ENCODE measurements at places on chromosomes 16 and 17.
A peak's percentile ranks its signal among the peaks of the same experiment; 100 is the strongest.

- DNase-seq: no peak
Measured at GRCh38 chr16:85543536-85543935, 69.6 kb upstream of the GSE1 start.

GRCh38 chr17:29390851-29391631 lies 878 bp downstream of the TAOK1 start:
- no peak for DNase-seq

- DNase-seq: no peak
Measured at GRCh38 chr17:20010099-20010863, 1.1 kb downstream of the SPECC1 start.

- no peak for DNase-seq
Measured at GRCh38 chr17:66185862-66186261, 6.1 kb downstream of the CEP112 start.

GRCh38 chr16:87965417-87965816 lies 14.2 kb downstream of the BANP start:
- no peak for DNase-seq

DNA sequence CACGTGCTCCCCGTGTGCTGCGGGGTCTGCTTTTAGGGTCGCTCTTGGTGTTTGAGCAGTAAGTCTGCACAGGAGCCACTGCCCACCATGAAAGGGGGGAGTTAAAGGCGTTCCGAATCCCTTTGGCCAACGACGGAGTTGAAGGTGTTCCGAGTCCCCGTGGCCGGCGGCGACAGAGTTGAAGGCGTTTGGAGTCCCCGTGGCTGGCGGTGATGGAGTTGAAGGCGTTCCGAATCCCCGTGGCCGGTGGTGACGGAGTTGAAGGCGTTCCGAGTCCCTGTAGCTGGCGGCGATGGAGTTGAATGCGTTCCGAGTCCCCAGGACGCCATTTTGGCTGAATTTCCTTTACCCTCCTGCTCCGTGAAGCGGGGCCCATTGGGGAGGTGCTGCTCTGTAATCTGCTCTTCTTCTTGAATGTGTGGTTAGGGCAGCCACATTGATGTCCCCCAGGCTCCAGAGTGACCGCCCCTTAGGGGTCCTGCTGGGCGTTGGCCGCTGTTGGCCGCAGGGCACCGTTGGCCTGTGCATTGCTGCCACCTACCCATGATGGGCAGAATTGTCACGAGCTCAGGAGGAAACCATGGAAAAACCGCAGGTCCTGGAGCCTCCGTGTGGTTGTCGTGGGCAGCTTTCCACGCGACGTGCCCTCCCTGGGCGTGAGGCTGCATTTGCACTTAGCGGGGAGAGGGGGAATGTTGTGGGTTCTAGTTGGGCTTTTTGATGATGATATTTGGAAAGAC lies 73.7 kb upstream of the ZNF750 start:
- DNase-seq: no peak

- DNase-seq: no peak
Measured at GRCh38 chr17:83100220-83100852, 20.9 kb downstream of the METRNL start.

DNA sequence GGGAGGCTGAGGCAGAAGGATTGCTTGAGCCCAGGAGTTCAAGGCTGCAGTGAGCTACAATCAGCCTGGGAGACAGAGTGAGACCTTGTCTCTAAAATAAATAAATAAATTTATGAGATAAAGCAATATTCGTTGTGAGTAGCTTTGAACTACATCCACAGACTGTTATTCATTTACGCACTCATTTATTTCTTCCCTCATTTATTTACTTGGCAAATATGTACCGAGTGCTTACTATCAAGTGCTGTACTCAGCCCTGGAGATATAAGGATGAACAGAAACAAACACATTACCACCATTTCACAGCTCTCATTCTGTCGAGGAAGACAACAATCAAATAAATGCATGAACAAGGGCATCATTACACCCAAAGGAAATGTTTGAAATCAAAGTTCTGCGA lies 24.7 kb upstream of the UMOD start:
- no peak for DNase-seq

DNA sequence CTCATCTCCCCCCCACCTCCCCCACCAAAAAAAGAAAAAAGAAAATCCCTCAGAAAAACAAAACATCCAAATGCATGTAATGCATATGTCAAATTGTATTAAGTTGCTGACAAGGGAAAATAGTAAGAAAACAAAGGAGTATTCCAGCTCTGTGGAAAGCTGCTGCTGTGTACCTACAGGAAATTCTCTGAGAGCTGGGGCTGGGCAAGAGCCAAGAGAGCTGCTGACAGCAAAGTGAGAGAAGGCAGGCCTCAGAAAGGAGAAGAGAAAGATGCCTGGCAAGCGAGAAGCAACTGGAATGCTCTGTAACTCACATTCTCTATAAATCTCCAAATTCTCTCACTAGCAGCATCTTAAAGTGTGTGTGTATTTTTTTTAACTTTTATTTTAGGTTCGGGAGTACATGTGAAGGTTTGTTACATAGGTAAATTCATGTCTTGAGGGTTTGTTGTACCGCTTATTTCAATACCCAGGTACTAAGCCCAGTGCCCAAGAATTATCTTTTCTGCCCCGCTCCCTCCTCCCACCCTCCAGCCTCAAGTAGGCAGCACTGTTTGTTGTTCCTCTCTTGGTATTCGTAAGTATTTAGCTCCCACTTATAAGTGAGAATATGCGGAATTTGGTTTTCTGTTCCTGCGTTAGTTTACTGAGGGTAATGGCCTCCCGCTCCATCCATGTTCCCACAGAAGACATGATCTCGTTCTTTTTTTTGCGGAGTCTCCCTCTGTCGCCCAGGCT lies 24.4 kb downstream of the CNTROB start:
- DNase-seq: no peak

- no peak for DNase-seq
Measured at GRCh38 chr17:69592692-69593350, 178.3 kb downstream of the MAP2K6 start.

DNA sequence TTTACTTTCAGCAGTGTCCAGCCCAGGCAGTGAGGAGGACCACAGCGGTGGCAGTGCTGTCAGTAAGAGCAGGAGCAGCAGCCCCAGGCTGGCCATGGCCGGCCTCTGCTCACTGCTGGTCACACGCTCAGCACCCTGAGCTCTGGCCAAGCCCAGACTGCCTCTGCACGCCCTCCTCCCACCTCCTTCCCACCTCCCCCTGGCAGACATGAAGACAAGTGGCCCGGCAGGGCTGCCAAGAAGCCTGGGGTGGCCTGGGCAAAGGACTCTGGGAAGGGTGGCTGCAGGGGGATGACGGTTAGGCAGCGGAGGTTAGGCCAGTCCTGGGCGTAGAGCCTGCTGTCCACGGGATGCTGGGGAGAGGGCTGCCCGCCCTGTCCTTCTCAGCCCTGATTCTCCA lies at the start of gene C16orf89:
TSS of gene C16orf89 (minus strand) at position 144 of the 400 bp plus-strand sequence. CDS start at position 96, 48 bp downstream.
- DNase-seq: no peak

GRCh38 chr16:50068550-50068949 lies 2.8 kb downstream of the HEATR3 start:
- no peak for DNase-seq

DNA sequence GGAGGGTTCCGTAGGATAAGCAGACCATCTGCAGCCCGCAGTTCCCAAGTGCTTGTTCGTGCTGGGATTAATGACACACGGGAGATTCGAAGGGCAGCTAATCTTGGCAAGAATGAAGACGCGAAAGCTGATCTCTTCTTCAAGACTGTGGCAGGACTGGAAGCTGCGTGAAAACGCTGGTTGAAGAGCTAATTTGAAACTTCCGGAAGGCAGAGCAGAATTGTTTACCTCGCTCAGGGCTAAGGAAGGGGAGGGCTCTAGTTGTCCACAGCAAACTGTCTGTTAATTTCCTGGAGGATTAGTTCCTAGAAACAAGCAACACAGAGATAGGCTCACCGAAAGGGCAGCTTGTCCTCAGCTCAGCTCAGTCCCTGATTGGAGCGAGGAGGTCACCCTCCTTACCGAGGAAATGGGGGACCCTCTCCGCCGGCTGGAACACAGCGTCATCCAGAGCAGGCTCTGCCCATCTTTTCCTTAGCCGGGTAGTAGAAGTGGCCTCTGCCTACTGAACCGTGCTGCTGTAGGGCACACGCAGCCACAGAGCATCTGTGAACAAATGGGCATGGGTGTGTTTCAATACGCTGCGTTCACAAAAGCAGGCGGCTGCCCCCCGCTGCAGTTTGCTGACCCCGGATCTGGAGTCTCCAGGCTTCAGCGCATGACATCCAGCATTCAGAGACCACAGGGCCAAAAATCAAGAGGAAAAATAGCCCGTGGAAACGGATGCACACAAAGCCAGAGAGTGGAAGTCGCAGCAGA lies 16.7 kb upstream of the BAIAP2 start:
- no peak for DNase-seq

- no peak for DNase-seq
Measured at GRCh38 chr16:21314339-21314738, 36.2 kb upstream of the CRYM start.

DNA sequence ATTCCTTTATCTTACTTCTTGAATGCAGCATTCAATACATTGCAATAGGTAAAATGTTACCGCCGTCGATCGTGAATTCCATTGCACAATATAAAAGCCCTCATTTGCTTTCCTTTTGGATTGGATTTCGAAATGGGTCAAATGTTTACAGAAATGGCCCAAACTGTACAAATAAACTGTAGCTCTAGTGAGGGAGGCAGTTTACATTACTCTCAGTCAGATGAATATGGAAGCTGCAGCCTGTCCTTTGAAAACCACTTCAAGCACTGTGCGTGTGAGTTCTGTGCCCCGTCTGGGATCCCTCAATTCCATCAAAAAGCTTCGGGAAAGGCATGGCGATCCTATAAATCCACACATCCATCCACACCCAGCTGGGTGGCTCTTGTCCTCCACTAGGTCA lies 258.6 kb upstream of the FOXF1 start:
- DNase-seq: no peak

DNA sequence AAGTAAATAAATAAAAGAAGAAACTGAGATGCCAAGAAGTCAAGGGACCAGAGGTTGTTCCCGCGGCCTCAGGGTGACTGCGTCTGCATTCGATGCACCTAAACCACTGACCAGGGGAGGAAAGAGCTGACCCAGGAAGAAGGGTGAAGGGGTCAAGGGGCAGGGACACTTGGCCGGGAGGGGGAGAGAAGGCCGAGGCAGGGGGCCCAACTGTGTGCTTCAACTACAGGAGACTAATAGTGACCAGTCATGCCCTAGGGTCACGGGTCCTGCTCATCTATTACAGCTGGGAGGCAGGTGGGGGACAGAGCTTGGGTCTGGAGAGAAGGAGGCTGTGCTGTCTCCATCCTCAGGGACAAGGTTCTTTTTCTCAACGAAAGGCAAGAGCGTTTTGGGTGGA lies 44.8 kb downstream of the TIMM22 start:
- no peak for DNase-seq

GRCh38 chr17:14057591-14057990 lies 11.7 kb upstream of the COX10 start:
- no peak for DNase-seq

DNA sequence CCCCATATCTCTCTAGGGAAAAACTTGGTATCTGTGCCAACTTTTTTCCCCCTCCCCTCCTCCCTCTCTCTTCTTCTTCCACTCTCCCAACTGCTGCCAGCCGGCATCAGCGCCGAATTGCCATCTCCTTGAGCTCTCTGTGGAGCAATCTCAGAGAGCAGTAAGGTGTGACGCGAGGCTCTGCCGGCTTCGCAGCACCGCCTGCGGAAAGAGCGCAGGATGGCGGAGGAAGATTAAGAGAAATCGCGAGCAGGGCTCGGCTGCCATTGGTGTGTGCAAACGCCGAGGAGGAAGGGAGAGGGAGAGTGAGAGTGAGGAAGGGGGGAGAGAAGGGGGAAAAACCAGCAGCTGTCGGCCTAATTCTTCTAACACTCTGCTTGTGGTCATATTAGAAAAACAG lies 44.2 kb downstream of the NEUROD2 start:
- no peak for DNase-seq

DNA sequence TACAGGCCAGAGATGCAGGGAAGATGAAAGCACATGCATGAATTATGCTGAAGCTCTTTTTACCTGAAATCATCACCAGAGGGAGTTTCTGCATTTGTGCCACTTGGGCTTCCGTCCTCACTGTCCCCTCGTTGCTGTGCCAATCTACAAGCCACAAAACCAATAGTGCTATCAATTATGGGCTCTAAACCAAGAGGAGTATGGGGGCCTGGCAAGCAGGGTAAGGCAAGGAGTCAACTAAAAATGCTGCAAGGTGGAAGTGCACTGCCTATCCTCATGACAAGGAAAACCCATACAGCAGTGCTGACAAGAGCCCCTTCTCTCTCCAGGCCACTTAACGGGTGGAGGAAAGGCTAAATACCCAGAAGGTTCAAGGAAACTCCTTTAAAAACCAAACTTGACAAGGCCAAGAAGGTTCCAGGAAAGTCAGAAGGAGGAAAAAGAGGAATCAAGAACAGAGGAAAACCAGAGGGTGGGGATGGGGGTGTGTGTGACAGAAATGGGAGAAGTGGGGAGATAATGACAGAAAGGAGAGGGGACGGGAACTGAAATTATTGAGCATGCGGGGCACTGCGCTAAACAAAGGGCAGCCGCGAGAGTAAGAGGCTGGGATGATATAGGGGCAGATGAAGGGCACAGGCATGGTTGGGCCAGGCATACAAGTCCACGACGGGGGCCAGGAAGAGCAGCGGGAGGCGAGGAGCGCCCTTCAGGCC lies 674 bp downstream of the C17orf75 start:
- peak; percentile 37 for DNase-seq

GRCh38 chr16:52051414-52052172 lies 495.4 kb downstream of the TOX3 start:
- no peak for DNase-seq

- DNase-seq: no peak
Measured at GRCh38 chr16:676913-677312, 1.4 kb downstream of the RHBDL1 start.

GRCh38 chr16:56203052-56203451 lies 11.8 kb downstream of the GNAO1 start:
- peak; percentile 50 for DNase-seq

GRCh38 chr16:84315422-84315821 lies 20.7 kb downstream of the WFDC1 start:
- DNase-seq: no peak

DNA sequence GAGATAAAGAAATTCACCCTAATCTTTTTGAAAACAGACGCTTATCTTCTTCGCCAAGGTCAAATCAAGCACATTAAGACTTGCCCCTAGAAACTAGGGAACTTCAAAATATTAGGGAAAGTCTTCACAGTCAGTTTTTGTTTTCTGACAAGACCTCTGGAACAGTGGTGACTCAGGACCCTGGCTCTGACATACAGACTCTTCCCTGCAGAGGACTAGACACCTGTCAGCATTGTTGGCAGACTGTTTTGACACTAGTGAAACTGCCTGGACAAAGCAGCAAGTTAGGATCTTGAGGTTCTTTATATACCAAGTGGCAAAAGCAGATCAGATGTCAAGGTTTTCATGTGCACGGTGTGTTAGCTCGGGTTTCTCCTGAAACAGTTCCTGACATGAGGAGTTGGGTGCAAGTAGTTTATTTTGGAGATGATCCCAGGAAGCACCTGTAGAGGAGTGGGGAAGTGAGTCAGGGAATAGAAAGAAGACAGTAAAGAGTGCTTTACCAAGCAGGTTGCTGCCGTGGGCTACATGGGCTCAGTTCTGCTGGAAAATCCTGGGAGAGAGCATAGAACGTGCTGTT lies 182.0 kb upstream of the IRX5 start:
- no peak for DNase-seq

Measured in activated CD4-positive, alpha-beta T cell treated with anti-CD3 and anti-CD28 coated beads, Interleukin-2, amount 50 U/mL, for 4 hours (primary cell).